ENCODE measurements at places on chromosomes 7 and 10. TPM values are rescaled to one million over a fixed set of nuclear protein-coding genes. Genes with fewer than 3 reads are reported as not detected.
A peak's percentile ranks its signal among the peaks of the same experiment; 100 is the strongest.

- no peak for DNase-seq
Observed at GRCh38 chr10:20644421-20644820, 252.7 kb downstream of the NEBL start.

DNA sequence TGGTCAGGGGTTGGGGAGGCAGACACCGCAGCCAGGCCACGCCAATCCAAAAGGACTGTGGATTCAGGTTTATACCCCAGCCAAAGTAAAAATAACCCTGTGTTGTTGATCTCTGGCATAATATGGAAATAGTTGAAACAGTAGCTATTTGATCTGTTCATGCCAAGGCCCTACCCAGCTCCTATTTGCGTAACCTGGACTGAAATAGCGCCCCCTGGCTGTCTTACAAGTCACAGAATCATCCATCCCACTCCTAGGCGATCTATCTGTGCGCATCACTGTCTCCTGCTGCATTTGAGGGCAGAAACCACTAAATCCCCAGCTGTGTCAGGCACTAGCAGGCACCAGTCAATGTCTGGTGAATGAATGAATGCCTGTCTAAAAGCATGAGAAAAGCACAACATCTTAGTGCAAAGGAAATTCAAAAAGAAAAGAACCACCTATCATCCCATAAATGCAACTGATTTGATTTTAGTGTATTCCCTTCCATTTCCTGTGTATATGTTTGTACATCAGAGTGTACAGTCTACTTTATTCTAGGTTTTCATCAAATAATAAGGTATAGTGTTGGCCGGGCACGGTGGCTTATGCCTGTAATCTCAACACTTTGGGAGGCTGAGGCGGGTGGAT is 160.0 kb downstream of the SLIT1 start:
- no peak for DNase-seq

- DNase-seq = peak; percentile 34
Observed at GRCh38 chr10:119933179-119933578, 40.6 kb downstream of the SEC23IP start.

SFTPA1 gene
- polyA plus RNA-seq = not detected

PRTFDC1 gene
- polyA plus RNA-seq = 49.2 TPM
